Regular cardiac myocyte (primary cell): ENCODE measurements at places on chromosomes 1 and 21. TPM values are rescaled to one million over a fixed set of nuclear protein-coding genes. Genes with fewer than 3 reads are reported as not detected.

Gene OR2L13
- total RNA-seq = under 0.01 TPM in 1 of 2 replicates, not detected in the other

Gene VWA5B1
- total RNA-seq = not detected in 2 replicates

Gene ANKRD65
- total RNA-seq = under 0.01 TPM in 2 replicates

Gene AGTRAP
- total RNA-seq = 38.0 and 58.3 TPM in 2 replicates

Gene LCE6A
- not detected in 2 replicates for total RNA-seq

Gene DTL
- total RNA-seq = 3.7 and 31.8 TPM in 2 replicates

Gene FAM72A
- total RNA-seq = 1.4 and 7.3 TPM in 2 replicates

Gene SPRR3
- total RNA-seq = not detected in 2 replicates

Gene TINAGL1
- total RNA-seq = 369 and 742 TPM in 2 replicates

Gene NCDN
- total RNA-seq = 22.3 and 32.8 TPM in 2 replicates

Gene PRELP
- under 0.01 and 1.1 TPM in 2 replicates for total RNA-seq

Gene NBPF19
- 5.8 and 18.0 TPM in 2 replicates for total RNA-seq

Gene DMRTA2
- under 0.01 TPM in 1 of 2 replicates, not detected in the other for total RNA-seq

Gene CATSPERE
- total RNA-seq = 0.38 and 1.7 TPM in 2 replicates

Gene RGS8
- 0.28 TPM in 1 of 2 replicates, not detected in the other for total RNA-seq

Gene KDF1
- 0.28 TPM in 1 of 2 replicates, not detected in the other for total RNA-seq

Gene LCE1B
- not detected in 2 replicates for total RNA-seq

Gene MAP1LC3C
- total RNA-seq = 0.19 and 0.28 TPM in 2 replicates

Gene PADI1
- under 0.01 and 0.28 TPM in 2 replicates for total RNA-seq

Gene PGBD5
- total RNA-seq = under 0.01 TPM in 2 replicates

Gene SPRR2A
- not detected in 2 replicates for total RNA-seq

Gene MAD2L2
- 26.2 and 32.4 TPM in 2 replicates for total RNA-seq

Gene NR1I3
- total RNA-seq = not detected in 2 replicates

Gene PCBP3
- total RNA-seq = 1.5 and 6.2 TPM in 2 replicates

Gene REN
- not detected in 2 replicates for total RNA-seq

Gene SPATA21
- not detected in 2 replicates for total RNA-seq

Gene KRTAP19-3
- not detected in 2 replicates for total RNA-seq

Gene ATP1A2
- total RNA-seq = 0.28 TPM in 1 of 2 replicates, not detected in the other

Gene TOE1
- 5.6 and 23.4 TPM in 2 replicates for total RNA-seq

Gene C1orf74
- total RNA-seq = 3.7 and 4.2 TPM in 2 replicates

Gene NECTIN4
- total RNA-seq = 0.19 and 0.56 TPM in 2 replicates

Gene DCAF6
- 57.5 and 82.3 TPM in 2 replicates for total RNA-seq

Gene CD247
- under 0.01 and 0.28 TPM in 2 replicates for total RNA-seq

Gene TTC22
- total RNA-seq = not detected in 2 replicates

Gene PKNOX1
- 6.5 and 14.8 TPM in 2 replicates for total RNA-seq

Gene WNT4
- under 0.01 TPM in 1 of 2 replicates, not detected in the other for total RNA-seq

Gene GJC2
- total RNA-seq = 2.7 and 3.1 TPM in 2 replicates

Gene RRP1
- total RNA-seq = 13.8 and 24.0 TPM in 2 replicates

Gene GUCA2A
- total RNA-seq = not detected in 2 replicates

Gene MAP3K6
- total RNA-seq = 8.2 and 17.8 TPM in 2 replicates

Gene MED8
- total RNA-seq = 57.2 and 92.4 TPM in 2 replicates

Gene IRF6
- 0.19 and 0.85 TPM in 2 replicates for total RNA-seq

Gene EPHX1
- total RNA-seq = 14.8 and 23.7 TPM in 2 replicates

Gene MSH4
- total RNA-seq = 0.38 and 1.4 TPM in 2 replicates

Gene SEMA6C
- 1.1 and 1.3 TPM in 2 replicates for total RNA-seq

Gene AVPR1B
- total RNA-seq = not detected in 2 replicates

Gene IL24
- total RNA-seq = 1.7 and 3.7 TPM in 2 replicates

Gene CELA2A
- total RNA-seq = 0.28 TPM in 1 of 2 replicates, not detected in the other

Gene RAB3B
- total RNA-seq = 35.2 and 38.3 TPM in 2 replicates

Gene CD84
- not detected in 2 replicates for total RNA-seq

Gene CLCA4
- not detected in 2 replicates for total RNA-seq

Gene CITED4
- 1.9 and 2.3 TPM in 2 replicates for total RNA-seq

Gene SLC50A1
- 26.6 and 27.3 TPM in 2 replicates for total RNA-seq
